GOT3 (cell line): ENCODE measurements at places on chromosomes 2 and 18.

DNA sequence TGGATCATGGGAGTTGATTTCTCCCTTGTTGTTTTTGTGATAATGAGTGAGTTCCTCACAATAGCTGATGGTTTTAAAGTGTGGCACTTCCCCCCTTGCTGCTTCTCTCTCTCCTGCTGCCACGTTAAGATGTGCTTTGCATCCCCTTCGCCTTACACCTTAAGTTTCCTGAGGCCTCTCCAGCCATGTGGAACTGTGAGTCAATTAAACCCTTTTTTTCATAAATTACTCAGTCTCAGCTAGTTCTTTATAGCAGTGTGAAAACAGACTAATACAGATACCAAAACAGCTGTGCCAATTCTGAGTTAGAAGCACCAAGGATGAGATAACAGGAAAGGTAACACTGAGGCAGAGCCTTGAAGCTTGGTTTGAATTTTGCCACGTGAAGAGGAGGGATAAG, 44.7 kb downstream of the ITSN2 start:
- DNase-seq, result no peak

- DNase-seq, result no peak
Measured at GRCh38 chr18:59708988-59709387, 11.8 kb upstream of the CCBE1 start.

- peak; percentile 19 for DNase-seq
Measured at GRCh38 chr2:219453671-219454590, 19.3 kb downstream of the SPEG start.

DNA sequence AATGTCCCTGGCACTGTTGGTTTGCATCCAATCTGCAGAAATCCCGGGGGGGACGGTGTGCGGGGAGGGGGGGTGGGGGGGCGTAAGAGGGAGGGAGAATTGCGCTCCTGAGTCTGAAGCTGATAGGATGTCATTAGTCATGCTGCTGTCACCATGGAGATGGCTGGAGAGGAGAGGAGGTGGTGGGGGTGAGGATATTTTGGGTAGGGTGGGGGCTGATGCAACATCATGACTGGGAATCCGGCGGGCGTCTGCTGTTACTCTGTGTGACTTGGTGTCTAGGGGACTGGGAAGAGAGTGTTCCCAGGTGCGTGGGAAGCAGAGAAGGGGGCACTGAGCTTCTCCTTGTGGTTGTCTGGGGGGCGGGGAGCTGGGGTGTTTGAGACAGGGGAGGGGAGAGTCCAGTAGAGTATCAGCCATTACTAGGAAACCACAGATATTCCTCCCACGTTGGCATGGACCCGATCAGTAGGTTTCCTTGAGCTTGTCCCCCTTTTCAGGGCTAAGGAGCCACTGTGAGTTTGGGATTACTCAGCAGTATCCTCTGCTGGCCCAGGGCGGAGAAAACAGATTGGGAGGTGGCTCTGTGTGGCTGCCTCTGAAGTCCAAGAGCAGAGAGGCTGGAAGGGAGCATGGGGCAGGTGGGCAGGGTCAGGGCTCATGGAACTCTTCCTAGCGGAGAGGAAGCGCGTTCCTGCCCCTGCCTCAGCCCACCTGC, 18.9 kb downstream of the TET3 start:
- DNase-seq, result no peak

DNA sequence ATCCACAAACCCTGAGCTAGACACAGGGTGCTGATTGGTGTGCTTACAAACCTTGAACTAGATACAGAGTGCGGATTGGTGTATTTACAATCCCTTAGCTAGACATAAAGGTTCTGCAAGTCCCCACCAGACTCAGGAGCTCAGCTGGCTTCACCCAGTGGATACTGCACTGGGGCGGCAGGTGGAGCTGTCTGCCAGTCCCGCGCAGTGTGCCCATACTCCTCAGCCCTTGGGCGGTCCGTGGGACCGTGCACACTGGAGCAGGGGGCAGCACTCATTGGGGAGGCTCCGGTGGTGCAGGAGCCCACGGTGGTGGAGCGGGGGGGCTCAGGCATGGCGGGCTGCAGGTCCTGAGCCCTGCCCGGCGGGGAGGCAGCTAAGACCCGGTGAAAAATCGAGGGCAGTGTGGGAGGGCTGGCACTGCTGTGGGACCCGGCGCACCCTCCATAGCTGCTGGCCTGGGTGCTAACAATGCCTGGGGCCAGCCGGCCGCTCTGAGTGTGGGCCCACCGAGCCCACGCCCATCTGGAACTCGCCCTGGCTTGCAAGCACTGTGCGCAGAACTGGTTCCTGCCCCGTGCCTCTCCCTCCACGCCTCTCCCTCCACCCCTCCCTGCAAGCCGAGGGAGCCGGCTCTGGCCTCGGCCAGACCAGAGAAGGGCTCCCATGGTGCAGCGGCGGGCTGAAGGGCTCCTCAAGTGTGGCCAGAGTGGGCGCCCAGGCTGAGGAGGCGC, 75.6 kb downstream of the MOB4 start:
- no peak for DNase-seq

- no peak for DNase-seq
Measured at GRCh38 chr2:166411473-166412230, 35.9 kb upstream of the SCN9A start.

DNA sequence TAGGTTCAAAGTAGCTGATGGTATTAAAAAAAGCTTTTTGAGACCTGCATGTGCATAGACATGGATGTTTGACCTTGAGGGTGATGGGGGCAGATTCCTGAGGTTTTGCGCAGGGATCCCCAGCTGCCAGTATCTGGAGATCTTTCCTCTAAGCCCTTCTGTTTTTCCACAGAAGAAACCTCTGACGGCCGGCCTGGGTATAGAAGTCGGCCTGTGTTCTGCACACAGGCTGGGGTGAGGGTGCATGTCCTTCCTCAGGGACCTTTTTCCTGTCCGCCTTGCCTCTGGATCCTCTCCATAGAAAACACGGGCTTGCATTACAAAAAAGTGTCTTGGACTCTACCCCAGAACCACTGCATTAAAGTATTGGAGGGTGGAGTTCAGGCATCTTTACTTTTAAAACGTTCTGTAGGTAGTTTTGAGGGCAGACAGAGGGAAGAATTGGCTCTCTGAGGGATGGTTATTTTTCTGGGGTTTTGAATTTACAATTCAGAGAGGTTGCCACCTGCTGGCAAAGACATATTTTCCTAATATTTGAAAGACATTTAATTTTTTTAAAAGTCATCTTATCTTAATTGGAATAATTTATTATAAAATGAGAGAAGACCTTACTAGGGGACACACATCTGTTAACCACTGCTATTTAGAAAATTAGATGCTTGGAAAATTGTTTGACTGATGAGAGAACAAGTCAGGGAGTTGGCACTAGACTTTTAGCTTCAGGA, 350.6 kb downstream of the DCDC2C start:
- no peak for DNase-seq

DNA sequence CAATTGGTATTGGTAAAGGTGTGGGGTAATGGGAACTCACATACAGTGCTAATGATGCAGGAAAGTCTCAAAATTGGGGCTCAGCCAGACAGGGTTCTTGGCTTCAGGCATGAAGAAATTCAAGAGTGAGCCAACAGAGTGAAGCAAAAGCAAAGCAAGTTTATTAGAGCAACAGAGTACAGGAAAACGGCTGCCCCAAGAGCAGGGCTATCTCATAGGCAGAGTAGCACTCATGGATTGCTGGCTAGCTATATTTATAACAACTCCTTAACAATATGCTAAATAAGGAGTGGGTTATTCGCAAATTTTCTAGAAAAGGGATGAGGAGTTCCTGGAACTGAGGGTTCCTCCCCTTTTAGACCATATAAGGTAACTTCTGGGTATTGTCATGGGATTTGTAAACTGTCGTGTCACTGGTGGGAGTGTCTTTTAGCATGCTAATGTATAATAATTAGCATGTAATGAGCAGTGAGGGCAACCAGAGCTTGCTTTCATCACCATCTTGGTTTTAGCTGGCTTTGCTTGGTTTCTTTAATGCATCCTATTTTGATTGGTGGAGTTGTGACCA, 233.8 kb upstream of the NOL4 start:
- DNase-seq, result no peak

- DNase-seq, result no peak
Measured at GRCh38 chr2:38590053-38590452, 12.7 kb downstream of the HNRNPLL start.

- DNase-seq, result no peak
Measured at GRCh38 chr2:68774569-68775271, 40.1 kb downstream of the ARHGAP25 start.

DNA sequence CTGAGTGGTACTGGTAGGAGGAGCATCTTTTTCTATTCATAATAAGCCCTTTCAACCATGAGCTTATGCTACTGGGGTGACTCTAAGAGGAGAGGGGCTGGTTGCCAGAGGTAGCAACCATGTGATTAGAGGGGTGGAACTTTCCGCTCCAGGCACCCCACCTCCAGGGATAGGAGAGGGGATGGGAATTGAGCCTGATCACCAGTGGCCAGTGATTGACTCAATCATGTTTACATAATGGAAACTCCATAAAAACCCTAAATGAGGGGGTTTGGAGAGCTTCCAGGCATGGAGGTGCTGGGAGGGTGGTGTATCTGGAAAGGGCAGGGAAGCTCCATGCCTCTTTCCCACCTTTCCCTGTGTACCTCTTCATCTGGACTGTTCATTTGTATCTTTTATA, 46.6 kb upstream of the RHOB start:
- no peak for DNase-seq

DNA sequence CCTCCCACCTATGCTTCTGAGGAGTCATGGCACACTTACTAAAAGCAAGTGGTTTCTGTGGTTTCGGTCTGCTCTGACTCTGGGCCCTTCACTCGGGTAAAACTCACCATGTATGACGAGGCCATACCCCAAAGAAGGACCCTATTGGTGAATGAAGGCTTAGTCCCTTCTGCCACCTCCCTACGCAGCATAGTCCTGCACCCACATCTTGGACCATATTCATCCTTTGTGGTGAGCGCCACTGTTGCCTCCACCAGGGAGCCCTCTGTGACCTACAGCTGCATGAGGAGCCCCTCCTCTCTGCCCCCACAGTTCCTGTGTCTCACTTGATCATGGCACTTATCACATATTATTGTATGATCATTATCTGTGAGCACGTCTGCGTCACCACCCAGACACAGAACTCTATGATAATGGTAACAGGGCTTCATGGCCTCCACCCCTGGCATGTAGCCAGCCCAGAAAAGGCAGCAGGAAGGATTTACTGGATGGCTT, 113.3 kb downstream of the TFCP2L1 start:
- DNase-seq, result no peak

GRCh38 chr2:184004289-184004947, 593.9 kb upstream of the ZNF804A start:
- no peak for DNase-seq

DNA sequence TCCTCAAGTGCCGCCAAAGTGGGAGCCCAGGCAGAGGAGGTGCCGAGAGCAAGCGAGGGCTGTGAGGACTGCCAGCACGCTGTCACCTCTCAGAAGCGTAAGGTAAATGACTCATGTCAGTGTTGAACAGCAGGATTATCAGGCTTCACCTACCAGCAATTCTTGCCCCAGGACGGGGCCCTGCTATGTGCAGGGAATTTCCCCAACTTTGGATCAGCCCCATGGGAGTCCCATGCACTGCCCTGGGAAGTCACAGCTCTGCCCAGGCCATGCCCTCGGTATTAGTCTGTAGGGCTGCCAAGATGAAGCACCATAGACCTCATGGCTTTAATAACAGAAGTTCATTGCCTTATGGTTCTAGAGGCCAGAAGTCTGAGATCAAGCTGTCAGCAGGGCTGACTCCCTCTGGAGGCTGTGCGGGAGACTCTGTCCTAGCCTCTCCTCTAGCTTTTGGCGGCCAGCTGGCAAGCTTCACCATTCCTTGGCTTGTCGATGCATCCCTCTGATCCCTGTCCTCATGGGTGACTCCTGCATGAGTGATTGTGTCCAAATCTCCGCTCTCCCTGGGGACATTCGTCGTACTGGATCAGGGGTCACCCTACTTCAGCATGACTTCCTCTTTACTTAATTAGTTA, 55.9 kb downstream of the TRPM8 start:
- DNase-seq, result no peak
